ENCODE measurements at places on chromosomes 3 and 15.

DNA sequence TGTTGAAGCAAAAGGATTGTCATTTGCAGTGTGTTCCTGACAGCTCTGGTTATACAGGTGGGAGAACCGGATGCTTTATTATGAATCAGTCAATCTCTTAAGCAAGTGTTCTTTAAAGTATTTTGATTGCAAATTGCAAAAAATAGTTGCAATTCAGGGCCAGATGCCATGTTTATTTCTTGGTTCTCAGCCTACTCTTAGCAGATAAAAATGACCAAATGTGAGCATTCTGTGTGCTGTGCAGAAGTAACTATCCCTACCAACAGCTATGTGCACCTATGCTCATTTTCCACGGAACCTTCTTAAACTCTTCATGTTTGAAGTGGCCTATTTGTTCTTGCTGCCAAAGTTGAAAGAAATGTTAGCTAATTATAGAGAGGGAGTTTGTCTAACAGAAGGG, 262.3 kb upstream of the RASGRP1 start:
- DNase-seq: no peak

DNA sequence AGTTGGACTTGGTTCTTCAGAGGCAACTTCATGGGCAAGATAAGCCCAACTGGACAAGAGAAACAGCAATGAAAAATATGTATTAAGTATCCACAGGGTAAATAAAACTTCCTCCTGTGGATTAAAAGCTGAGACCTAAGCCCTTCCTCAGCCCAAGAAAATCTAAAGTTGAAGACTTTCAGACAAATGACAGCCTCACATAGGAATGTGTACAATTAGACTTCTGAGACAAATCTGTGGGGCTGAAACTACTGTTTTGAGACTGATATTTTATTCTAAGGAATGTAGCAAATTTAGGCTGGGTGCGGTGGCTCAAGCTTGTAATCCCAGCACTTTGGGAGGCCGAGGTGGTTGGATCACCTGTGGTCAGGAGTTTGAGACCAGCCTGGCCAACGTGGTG, 74.2 kb upstream of the IL12A start:
- peak; percentile 67 for DNase-seq

GRCh38 chr3:54957711-54958110, 29.9 kb upstream of the LRTM1 start:
- DNase-seq: peak; percentile 84

DNA sequence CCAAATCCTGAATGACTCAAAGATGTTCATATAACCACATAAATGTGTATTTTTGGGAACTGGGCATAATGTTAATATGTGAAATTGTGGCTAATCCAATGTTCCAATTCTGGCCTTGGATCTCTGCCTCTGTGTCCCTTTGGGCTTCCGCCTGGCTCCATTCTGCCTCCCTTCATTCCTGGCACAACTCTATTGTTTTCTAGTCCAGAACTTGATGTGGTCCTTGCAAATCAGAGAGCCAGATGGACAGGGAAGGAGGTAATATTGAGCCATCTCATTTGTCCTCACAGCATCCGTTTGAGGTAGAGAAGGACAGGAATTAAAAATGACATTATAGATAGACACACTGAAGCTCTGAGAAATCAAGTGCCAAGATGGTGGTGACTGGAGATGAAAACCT, 355.7 kb upstream of the TBL1XR1 start:
- DNase-seq: no peak

Measured in fibroblast of upper back skin (primary cell).